ENCODE measurements at places on chromosomes 6 and 20.

DNA sequence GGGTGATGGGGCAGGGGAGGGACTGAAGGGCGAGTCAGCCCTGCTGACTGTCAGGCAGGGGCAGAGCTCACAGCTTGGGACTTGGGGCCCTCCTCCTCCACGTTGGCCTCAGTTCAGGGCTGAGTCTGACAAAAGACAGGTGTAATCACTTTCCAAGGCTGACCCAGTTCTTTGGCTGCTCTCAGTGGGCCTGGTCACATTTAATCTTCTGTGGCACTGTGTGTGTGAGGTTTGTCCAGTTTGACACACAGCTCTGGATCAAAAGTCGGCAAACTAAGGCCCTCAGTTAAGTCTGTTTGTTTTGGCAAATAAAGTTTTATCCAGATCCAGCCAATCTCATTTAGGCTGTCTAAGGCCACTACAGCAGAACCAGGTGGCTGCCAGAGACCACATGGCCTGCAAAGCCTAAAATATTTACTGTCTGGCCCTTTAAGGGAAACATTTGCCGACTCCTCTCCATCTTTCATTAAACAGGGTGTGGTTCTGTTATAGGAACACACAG is 5.1 kb upstream of the MAP1LC3A start:
- DNase-seq: no peak

GRCh38 chr6:46357591-46357990 is 133.7 kb downstream of the RCAN2 start:
- DNase-seq: no peak

GRCh38 chr20:22921595-22922421 is 113.3 kb upstream of the SSTR4 start:
- DNase-seq: no peak

DNA sequence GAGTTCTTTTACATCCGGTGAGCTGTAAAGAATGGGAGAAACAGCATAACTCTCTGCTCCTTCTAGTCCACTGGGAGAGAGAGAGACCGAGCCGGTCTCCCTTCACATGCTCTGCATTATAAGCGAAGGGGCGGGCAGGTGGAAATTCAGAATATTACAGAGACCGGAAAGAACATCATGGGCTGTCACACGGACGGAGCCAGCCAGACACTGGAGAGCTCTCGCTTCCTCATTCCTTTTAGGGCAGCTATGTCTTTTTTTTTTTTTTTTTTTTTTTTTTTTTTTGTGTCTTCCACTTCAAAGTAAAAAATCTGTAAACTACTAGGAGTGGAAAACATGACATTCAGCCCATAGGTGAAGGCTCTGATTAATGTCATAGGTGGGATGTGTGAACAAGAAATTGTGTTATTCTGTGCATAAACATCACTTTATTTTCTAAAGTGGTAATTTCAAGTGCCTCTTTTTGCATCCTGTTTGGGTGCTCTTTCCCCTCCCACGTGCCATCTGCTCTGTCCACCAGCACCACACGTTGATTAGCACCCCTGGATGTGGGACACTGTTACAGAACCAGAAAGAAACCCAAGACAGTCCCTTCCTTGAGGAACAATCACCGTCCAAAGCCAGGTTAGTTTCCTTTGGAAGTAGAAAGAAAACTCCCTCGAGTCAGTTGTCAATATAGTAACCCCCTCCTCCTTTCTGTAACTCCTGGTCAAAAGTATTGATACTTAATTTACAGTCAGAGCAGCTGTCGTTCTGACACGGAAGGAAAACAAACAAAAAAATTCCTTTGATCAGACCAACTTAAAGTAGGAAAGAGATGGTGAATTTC is at the start of gene TAGAP:
TAGAP (minus strand) TSS at position 93 of the 829 bp plus-strand sequence. CDS start 845 bp downstream, outside the sequence.
- peak; percentile 80 for DNase-seq

- no peak for DNase-seq
These were observed 20.2 kb downstream of the HCK start for GRCh38 chr20:32072168-32072750.
